NCI-H1105 treated with DMSO at 0.1 percent for 48 hours (cell line): ENCODE measurements at places on chromosomes 5 and 9.

DNA sequence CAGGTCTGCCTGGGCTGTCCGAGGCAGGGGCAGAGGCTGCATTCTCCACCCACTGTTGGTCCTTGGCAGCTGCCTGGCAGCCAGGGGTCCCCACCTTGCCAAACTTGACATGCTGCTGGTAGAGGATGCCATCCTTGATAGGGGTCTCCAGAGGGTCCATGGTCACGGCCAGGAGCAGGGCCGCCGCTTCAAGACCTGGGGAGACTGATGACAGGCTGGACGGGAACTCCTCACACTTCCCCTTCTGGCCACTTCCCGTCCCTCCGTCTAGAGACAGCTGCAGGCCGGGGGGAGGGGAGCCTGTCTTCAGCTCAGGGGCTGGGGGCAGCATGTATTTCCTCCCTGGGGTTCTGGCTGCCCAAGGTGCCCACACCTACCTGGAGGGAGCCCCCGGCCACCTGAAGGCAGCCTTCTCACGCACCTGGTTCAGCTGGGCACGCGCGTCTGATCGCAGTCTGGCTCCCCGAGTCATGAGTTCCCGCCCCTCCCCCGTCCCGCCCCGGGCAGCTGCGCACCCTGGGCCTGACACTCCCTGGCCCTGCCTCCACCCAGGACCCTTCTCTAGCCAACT is at the start of gene DOK3:
Gene DOK3, minus strand, starts transcription at position 446 of the 571 bp plus-strand sequence. Its CDS starts 286 bp downstream, at position 160.
- DNase-seq = no peak

DNA sequence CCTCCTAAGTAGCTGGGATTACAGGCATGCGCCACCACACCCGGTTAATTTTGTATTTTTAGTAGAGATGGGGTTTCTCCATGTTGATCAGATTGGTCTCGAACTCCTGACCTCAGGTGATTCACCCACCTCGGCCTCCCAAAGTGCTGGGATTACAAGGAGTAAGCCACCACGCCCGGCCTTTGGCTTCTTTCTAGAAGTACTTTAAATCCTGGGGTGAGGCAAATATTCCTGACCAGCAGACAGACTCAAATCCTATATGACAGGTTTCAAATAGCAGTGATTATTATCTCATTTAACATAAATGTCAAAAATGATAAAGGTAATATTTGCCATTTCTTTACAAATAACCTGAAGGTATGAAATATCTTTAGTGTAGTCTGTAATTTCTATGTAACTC is 35.6 kb downstream of the ABHD17B start:
- no peak for DNase-seq

GRCh38 chr9:95486318-95486717 is 30.5 kb downstream of the PTCH1 start:
- no peak for DNase-seq

DNA sequence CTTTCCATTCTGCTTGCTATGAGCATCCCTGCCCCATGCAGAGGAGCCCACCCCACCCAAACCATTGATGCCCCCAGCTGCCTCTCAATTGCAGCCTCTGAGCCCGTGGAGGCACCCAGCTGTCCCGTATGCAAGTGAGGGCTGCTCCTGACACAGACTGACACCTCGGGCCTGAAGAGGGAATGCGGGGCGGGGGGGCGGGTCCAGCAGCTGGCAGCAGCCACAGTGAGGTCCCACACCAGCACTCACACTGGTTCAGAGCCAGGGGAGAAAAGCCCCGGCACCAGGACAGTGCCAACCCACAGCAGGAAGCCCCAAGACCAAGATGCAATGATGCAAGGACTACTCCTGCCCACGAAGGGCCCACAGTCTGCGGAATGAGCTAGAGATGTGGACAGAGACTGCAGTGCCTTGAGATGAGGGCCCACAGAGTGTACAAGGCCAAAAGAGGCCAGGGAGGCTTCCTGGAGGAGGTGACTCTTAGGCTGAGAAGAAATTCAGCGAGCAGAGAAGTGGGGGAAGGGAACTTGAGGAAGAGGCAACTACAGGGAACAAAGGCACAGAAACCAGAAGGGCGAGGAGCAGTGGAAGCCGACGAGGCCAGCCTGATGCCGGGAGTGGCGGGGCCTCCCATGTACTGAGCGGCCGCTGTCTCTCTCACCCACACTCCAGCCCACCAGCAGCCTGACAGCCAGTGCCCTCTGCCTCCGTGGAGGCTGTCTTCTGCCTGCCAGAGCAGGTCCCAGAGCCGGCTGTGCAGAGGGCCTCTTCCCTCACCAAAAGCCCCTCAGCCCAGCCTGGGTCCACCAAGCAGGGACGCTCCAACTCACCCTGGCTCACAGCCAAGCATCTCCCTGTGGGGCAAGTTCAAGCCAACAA is 9.2 kb downstream of the EEIG1 start:
- DNase-seq = no peak

DNA sequence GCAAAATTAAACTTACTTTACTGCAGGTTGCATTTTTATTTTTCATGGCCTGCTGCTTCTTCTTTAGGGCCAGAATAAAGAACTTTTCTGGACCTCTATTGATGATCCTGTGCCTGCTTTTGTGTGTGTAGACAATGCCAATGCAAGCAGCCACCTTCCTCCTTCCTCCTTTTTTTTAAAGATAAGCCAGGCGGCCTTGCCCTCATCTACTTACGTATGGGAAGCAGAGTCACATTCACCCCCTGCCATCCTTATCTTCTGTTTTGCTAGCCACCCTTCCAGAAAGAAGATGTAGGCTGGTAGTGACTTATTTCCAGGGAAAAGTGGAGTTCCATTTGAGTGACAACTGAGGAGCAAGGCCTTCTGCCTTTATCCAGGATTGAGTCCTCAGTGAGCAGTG is 122.9 kb downstream of the KDM4C start:
- DNase-seq = no peak

GRCh38 chr5:54927097-54927746 is 58.2 kb downstream of the ESM1 start:
- DNase-seq = no peak

- DNase-seq = no peak
Observed at GRCh38 chr9:34218446-34218845, 39.6 kb downstream of the UBAP1 start.

GRCh38 chr5:68528821-68529273 is 313.3 kb downstream of the PIK3R1 start:
- no peak for DNase-seq

DNA sequence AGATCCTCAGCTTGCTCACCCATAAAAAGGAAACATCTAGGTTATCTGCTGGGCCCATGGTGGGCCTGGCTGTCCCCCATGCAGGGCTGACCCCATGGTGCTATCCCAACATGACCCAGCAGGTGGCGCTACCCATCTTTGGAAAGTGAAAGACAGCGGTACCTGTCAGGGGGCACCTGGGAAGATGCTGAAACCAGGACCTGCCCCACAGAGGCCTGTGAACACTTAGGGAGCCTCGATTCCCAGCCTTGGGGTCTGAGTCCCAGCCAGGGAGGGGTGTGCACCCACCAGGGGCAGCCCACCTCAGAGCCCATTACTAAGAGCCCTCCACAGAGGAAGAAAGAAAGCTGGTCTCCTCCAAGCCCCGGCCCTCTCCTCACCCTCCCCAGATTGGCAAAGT is 46.6 kb upstream of the IPPK start:
- peak; percentile 42 for DNase-seq

DNA sequence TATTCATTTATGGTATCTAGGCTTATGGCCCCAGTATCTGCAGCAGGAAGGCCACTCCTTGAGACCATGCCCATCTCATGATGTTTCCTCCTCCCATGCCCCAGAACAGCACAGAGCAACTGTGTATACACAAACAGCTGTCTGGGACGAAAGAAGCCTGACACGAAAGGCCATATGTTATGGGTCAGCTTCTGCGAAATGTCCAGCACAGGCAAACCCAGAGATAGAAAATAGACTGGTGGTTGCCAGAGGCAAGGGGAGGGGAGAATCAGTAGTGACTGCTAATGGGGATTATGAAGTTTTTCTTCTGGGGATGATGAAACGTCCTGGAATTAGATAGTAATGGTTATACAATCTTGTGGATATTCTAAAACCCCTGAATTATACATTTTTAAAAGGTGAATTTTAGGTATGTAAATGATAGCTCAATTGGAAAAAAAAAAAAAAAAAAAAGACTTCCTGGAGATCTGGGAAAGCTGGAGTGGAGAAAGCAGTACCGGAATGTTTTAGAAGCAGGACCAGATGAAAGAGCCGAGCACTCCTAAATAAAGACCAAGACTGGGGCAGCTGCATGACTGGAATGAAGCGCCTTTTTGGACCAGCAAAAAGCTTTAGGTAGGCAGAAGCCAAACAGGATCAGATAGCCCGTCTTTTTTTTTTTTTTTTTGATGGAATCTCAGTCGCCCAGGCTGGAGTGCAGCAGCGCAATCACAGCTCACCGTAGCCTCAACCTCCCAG is 29.2 kb downstream of the PCDHGC5 start:
- DNase-seq = no peak

DNA sequence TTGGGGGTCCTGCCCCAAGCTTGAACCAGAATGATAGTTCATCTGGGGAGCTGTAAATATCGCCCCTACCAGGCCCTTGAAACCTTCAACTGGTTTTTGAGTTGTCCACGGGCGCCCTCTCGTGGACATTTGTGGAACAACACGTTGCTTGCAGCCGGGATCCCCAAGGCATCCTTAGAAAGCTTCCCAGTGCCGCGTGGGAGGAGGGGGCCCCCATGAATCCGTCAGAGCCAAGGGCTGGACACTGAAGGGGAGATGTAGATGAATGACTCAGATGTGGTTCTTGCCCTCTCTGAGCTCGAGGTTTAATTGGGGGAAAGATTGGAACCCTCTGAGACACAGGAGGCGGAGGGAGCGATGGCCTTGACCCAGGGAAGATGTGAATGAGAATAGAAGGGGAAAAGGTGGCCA is 31.8 kb upstream of the ORM1 start:
- DNase-seq = peak; percentile 34

DNA sequence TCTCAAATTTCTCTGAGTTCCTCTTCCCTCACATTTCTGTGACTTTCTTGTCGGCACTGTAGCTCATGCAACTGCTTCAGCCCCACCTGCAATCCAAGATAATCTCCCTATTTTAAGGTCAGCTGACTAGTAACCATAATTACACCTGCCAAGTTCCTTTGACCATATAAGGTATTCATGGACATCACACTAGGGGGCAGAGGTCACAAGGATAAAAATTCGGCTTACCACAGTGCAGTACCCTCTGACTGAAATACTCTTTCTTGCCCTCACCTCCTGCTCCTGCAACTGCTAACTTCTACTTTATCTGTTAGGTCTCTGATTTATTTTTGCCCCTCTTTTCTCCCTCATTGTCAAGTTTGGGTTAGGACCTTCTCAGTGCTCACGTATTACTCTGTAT is 144.2 kb downstream of the GDNF start:
- no peak for DNase-seq

DNA sequence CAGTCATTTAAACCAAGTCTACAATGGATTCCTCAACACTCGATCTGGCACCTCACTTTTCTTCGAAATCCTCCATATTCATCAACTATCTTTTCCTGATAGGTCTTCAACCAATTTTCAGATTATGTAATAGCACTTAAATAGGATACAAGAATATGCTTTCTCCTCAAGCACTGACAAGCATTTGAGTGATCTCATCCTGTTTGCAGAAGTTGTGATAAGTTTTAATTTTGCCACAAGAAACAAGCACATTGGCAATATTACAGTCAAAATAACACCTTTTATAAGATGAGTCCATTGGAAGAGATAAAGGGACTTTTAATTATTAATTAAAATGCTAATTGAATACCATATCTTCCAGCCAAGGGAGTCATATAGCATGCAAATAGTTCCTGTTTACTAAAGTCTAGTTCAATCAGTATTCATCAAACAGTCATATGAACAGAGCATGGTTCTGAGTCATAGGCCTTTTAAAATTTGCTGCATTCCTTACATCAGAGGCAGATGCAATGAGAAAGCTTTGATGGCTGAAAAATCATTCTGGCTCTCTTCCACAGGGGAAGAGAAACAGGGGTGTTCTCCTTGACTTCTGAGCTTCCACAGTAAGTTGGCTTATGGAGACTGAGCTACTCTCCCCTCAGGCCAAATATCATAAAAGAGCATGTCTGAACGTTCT is 32.7 kb upstream of the ZCCHC9 start:
- no peak for DNase-seq

GRCh38 chr5:171595401-171595800 is 176.0 kb downstream of the FGF18 start:
- no peak for DNase-seq
